NCI-H69 (cell line): ENCODE measurements at places on chromosomes 13 and 19.
A peak's percentile ranks its signal among the peaks of the same experiment; 100 is the strongest.

DNA sequence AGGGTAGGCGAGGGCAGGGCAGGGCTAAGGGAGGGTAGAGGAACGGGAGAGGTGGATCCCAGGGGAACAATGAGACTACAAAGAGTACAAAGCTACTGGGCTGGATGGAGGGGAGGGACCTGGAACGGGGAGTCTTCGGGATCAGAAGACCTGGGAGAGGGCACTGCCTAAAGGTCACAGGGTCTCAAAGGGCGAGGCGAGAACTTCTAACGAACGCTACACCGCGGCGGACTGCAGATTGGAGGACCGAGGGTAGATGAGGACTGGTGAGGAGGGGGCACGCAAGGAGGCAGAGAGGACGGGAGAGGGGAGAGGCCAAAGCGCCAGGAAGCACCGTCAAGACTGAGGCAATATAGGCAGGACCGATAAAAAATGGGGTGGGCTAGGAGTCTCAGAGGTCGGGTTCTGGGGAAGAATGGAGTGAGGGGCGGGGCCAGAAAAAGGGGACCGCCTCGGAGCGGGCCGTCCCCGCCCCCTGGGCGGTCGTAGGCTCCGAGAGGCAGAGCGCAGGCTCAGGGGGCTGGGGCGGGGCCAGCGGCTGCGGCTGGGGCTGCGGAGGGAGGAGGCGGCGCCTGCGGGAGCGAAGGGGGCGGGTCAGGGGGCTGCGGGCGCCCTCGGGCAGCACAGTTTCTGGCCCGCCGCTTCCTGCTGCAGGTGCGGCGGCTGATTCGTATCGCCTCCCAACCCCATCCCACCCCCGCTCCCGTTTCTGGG is 1.3 kb upstream of the KCNC3 start:
- peak; percentile 83 for DNase-seq

DNA sequence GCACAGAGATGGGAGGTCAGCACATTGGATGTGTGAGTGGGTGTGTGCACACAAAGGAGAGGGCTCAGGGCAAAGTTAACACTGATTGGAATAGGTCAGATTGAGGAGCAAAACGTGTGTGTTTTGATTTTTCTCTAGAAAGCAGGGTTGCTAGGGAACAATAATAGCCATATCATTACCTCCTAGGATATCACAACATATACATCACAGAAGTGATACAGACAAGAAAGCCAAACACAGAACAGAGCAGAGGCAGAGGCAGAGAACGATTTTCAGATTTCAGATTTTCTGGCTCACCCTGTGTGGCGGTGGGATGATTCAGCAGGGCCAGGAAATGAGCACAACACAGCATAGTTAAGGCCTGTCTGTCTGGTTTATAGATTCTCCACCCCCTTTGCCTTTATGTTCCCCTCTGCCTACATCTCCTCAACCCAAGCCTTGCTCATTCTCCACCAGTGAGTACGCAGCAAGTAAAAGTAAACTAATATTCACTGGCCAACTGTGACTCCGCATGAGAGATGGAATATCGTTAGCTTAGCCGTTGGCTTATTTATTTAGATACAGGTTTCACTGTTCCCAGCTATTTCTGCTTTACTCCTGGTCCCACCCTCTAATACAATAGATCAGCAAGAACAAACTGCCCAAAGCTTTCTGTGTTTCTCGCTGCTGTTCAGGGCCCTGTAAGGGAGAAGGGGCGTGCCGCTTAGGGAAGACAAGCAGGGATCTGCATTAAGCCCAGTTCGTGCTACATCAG is 182.7 kb upstream of the TSC22D1 start:
- DNase-seq: peak; percentile 91

DNA sequence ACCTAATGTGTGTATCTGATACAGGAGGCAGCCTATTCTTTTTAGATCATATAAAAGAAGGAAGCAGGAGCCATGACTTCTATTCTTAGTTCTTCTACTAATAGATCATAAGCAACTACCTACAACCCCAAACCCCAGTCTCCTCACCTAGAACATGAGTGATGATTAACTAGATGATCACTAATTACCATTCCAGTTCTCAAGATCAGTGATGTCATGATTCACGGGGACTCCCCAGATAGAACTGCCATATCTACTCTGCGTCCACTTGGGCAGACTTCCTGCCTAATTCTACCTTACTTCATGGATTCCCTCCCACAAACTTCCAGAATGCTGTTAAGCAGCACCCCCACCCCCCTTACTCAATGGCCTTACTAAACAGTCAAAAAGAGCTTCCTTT is 380.1 kb downstream of the FGF14 start:
- DNase-seq: no peak

GRCh38 chr13:111265006-111265700 is 55.3 kb upstream of the TEX29 start:
- DNase-seq: no peak

DNA sequence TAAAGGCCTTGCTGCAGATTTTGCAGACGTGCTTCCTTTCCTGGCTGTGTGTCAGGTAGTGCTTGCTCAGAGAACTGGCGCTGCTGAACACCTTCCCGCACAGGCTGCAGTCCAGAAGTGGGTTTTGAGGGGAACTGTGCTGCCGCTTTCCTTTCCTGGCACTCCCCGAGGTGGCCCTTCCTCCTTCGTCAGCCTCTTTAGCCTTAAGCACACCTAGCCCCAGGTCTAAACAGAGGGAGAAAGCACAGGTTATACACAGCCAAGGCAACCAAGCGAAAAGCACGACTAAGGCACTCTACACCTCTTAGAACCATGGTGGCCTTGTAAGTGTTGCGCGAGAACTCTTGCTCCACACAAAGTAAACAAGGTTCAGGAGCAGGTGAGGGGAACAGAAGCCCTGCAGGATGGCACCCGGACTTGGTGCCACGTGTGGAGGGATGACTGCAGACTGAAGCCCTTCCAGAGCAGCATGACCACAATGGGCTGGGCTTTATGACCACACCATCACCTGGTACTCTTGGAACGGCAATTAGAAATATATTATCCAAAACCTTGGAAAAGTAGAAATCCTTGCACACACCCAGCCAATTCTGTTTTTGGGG is 23.6 kb downstream of the ZNF541 start:
- no peak for DNase-seq

GRCh38 chr13:44932171-44932849 is 57.0 kb downstream of the NUFIP1 start:
- DNase-seq: peak; percentile 5

GRCh38 chr19:41784743-41785142 is 11.6 kb upstream of the CEACAM3 start:
- DNase-seq: peak; percentile 45

GRCh38 chr13:44927968-44928367 is 61.3 kb downstream of the NUFIP1 start:
- no peak for DNase-seq

GRCh38 chr19:5091018-5091683 is 122.2 kb downstream of the KDM4B start:
- DNase-seq: peak; percentile 80
